Immature natural killer cell (primary cell): ENCODE measurements at places on chromosomes 3 and 15.

DNA sequence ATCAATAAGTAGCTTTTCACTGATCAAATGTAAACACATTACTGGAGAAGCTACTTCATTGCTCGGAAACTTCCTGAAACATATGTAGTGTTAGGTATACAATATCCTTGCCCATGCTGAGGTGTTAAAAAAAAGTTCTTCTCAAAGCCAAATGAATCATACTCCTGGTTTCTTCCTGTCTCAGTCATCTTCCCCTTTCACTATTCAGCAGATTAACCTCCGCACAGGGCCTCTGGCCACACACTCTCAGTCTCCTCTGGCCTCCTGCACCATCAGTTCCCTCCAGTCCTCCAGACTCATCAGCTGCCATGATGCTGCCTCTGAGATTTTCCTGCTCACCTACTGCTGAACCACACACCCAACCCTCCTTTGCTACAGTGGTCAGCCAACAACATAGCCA is 70.5 kb upstream of the BOC start:
- no peak overlapping the region for H3K4me3 ChIP-seq
- H3K27ac ChIP-seq = no peak overlapping the region
- H3K27me3 ChIP-seq = peaks cover 4% of the 10 kb centered on the region
- H3K36me3 ChIP-seq = peaks cover 4% of the 10 kb centered on the region

GRCh38 chr15:74786551-74787165 is 4.8 kb downstream of the CSK start:
- peaks cover 17% of the 10 kb centered on the region for H3K27me3 ChIP-seq
- no peak for DNase-seq
- peaks cover 87% of the 10 kb centered on the region for H3K4me1 ChIP-seq
- H3K36me3 ChIP-seq = peaks cover 15% of the 10 kb centered on the region
- H3K4me3 ChIP-seq = peak overlapping the region; percentile 91

- DNase-seq = no peak
- no peak overlapping the region for H3K4me3 ChIP-seq
- H3K36me3 ChIP-seq = no peaks in the 10 kb centered on the region
Observed at GRCh38 chr3:97721446-97721845, 43.1 kb upstream of the ARL6 start.

GRCh38 chr3:88779482-88779881 is 327.9 kb upstream of the EPHA3 start:
- no peak overlapping the region for H3K4me3 ChIP-seq
- no peak for DNase-seq
- H3K4me1 ChIP-seq = no peaks in the 10 kb centered on the region
- H3K27me3 ChIP-seq = no peaks in the 10 kb centered on the region
- H3K27ac ChIP-seq = no peak overlapping the region

DNA sequence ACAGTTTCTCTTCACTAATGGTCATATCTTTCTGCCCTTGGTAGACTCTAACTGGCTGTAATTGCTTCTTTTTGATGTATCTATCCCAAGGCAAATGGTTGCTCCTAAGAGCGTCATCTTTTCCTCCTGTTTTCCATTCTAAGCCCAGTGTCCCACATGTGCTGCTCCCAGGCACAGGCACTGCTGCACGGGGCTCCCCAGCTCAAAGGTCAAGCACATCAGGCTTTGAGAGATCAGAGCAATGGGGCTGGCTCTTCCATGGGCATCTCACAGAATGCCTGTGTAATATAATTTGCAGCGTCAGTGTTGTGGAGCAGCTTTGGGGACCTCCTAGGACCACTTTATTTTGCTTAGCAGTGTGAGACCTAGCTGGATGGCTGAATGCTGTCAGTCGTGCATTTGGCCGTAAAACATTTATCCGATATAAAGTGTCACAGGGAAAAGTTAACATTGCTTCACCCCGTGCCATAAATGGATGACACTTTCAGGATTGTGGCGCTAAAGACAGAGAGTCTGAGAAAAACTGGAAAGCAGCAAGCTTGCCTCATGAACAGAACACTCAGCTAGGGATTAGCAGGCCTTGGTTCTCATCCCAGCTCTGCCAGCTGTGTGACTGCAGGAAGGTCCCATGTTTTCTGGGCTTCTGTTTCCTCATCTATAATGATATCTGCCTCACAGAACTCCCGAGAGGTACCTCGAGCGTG is 277.5 kb upstream of the TBL1XR1 start:
- DNase-seq = no peak
- no peaks in the 10 kb centered on the region for H3K36me3 ChIP-seq
- no peaks in the 10 kb centered on the region for H3K4me1 ChIP-seq
- no peak overlapping the region for H3K27ac ChIP-seq
- no peaks in the 10 kb centered on the region for H3K27me3 ChIP-seq
- no peak overlapping the region for H3K4me3 ChIP-seq

DNA sequence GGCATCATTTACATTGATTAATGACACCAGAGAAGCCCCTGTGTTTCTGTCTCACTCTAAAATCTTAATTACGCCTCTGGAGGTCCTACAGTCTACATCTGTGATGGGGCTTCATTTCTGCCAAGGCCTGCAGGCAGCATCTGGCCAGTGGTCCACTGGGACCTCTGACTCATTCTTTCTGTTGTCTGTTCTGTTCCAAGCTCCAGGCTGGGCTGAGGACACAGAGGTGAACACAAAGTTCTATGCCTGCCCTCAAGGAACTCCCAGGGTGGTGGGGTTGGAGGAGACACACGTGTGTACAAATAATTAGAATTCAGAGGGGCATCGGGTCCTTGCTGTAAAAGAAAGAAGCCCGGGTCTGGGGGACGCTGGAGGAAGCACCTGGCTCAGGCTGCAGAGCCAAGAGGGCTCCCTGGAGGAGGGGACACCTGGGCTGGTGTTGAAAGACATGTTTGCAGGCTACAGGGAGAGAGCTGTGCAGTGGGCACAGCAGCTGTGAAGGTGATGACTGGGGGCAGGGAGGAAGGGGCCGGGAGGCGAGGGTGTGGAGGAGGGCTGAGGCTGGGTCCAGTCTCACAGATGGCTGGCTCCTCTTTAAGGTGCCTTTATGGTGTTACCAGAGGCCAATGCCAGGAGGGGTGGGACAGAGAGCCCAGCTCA is 103.3 kb upstream of the PRR23E start:
- no peaks in the 10 kb centered on the region for H3K4me1 ChIP-seq
- H3K27me3 ChIP-seq = peaks cover 4% of the 10 kb centered on the region
- H3K36me3 ChIP-seq = no peaks in the 10 kb centered on the region

DNA sequence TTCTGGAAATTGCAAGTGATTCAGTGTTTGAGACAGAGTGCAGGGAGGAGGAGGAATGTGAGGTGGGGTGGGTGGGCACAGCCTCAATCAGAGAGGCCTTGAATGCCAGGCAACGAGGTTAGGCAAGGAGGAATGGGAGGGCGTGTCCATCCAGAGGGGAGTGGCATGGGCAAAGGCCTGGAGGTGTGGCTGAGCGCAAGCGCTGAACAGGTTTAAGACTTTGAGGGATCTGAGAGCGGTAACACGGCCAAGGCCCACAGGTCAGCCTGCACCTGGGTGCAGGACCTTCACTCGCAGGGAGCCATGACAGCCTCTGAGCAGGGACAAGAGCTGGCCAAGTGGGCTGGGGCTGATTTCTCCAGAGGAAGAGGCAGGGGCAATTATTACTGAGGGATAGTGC is 125.9 kb downstream of the TPRA1 start:
- H3K27me3 ChIP-seq = peaks cover 9% of the 10 kb centered on the region
- H3K27ac ChIP-seq = no peak overlapping the region
- no peak overlapping the region for H3K4me3 ChIP-seq
- no peaks in the 10 kb centered on the region for H3K4me1 ChIP-seq
- no peaks in the 10 kb centered on the region for H3K36me3 ChIP-seq

DNA sequence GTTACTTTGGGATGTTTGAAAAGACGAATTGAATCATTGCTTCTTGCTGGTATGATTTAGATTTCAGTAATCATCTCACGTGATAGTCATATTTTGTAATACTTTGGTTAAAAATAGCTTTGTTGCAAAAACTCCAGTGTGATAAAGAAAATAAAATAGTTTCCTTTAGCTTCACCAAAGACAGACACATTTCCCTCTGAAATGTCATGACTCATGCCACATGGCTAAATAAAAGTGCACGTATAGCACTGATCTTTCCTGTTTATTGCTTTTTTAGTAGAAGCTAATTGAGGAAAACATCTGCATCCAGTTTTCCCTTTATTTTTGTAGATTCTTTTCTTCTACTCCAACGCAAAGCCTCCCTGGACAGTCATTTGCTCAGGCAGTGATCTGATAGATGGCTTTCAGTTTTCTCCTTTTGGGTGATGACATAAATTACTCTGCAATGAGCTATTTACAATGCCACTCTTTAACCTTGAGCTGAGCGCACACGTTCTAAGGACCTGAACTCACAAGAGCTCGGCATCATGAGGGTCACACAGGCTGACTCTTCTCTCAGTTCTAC is 84.9 kb downstream of the ARNT2 start:
- H3K27ac ChIP-seq = no peak overlapping the region
- H3K27me3 ChIP-seq = peaks cover 1% of the 10 kb centered on the region
- DNase-seq = no peak
- no peak overlapping the region for H3K4me3 ChIP-seq
- no peaks in the 10 kb centered on the region for H3K4me1 ChIP-seq
- no peaks in the 10 kb centered on the region for H3K36me3 ChIP-seq

DNA sequence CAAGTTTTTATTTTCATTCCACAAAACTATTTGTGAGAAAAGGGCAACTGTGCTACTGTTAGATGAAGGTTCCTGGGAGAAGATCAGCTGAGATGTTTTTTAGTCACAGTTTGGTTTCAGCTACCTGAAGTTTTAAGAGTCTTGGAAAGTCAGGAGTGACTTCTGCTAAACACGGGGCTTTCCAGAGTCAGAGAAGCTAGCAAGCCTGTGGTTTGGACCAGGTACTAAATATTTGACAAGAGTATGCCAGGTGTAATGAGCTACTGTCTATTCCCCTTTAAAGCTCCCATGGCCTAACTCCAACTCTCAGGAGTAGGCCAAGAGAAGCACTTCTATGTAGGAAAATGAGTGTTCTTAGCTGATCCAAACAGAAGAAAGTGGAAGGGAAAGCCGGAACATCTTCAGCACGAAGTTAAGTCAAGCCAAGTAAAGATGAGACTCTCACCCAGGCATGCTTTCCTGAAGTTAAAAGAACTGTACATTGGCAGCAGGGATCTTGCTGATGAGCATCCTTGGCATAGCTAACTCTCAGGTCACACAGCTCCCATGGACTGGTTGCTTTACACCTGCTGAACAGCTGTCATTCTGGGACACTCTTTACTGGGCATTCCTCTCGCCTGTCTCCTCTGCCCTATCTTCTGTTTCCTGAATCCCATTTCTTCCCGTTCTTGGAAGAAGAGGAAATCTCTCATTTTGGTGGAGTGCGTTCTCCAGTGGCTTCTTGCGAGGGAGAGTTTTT is 22.5 kb downstream of the TM4SF18 start:
- no peak for DNase-seq
- H3K36me3 ChIP-seq = no peaks in the 10 kb centered on the region
- H3K27ac ChIP-seq = no peak overlapping the region
- H3K4me1 ChIP-seq = no peaks in the 10 kb centered on the region
- H3K27me3 ChIP-seq = peaks cover 10% of the 10 kb centered on the region
- H3K4me3 ChIP-seq = no peak overlapping the region

GRCh38 chr3:4065085-4065484 is 238.1 kb upstream of the SETMAR start:
- no peak overlapping the region for H3K27ac ChIP-seq
- no peak overlapping the region for H3K4me3 ChIP-seq
- no peak for DNase-seq
- peaks cover 14% of the 10 kb centered on the region for H3K4me1 ChIP-seq

- no peak overlapping the region for H3K4me3 ChIP-seq
- no peaks in the 10 kb centered on the region for H3K4me1 ChIP-seq
- no peaks in the 10 kb centered on the region for H3K36me3 ChIP-seq
- H3K27ac ChIP-seq = no peak overlapping the region
- no peaks in the 10 kb centered on the region for H3K27me3 ChIP-seq
Observed at GRCh38 chr3:31785286-31785685, 195.8 kb downstream of the OSBPL10 start.

- H3K27ac ChIP-seq = no peak overlapping the region
- no peaks in the 10 kb centered on the region for H3K4me1 ChIP-seq
- no peak overlapping the region for H3K4me3 ChIP-seq
- DNase-seq = no peak
Observed at GRCh38 chr3:169846458-169847193, 23.1 kb downstream of the LRRC31 start.

DNA sequence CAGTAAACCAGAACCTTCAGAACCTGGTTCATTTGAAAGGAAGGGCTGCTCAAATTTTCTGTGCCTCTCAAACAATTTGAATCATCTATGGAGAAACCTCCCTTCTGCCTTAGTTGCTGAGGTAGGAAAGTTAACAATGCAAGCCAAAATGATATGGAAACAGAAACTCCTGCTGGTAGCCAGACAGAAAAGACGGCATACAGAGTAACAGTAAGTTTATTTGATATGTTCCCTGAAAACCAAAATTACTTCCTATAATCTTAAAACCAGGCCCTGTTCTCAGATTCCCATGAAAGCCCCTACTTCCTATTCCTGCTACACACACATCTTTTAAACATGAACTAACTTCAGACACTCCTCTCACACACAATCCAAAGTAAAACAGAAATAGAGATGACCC is 86.2 kb downstream of the TBC1D5 start:
- no peaks in the 10 kb centered on the region for H3K27me3 ChIP-seq
- H3K4me1 ChIP-seq = peaks cover 7% of the 10 kb centered on the region
- H3K36me3 ChIP-seq = no peaks in the 10 kb centered on the region
- DNase-seq = no peak
- H3K27ac ChIP-seq = no peak overlapping the region

DNA sequence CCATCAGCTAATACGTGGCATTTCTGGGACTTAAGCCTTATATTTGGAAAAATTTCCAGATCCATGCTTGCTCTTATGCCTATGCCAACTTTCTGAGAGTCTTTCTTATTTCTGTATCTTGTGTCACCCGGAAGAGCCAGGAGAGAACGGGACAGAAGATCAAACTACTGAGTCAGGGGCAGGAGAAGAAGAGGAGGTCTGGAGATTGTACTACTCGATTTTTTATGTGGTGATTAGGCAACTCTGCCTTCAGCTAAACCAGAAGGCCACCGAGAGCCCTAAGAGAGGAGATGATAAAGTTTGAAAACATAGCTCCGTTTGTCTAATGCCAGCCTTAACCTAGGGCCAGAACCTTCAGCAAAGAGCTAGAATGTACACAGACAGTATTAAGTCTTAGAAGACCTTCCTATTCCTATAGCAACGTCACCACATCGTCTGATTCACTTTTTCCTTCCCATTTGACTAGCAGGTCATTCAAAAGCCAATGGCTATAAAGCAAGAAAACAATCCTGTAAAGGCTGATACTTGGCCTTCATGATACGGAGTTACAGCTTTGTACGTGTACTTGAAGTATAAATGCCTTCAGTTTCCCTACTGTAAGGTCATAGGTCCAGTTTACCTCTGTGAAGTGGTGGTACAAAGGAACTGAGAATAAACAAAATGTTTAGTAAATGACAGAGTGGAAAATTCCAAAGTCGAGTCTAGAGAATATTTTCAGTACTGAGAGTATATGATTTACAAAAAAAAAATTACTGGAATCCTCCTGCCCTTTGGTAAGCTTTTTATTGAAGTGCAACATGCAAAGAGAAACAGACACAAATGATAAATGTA is 96.1 kb upstream of the ICE2 start:
- no peak for DNase-seq
- H3K4me3 ChIP-seq = peak overlapping the region; percentile 75
- peaks cover 4% of the 10 kb centered on the region for H3K27me3 ChIP-seq
- peak overlapping the region; percentile 91 for H3K27ac ChIP-seq
